ENCODE measurements at places on chromosomes 12 and 14. TPM values are rescaled to one million over a fixed set of nuclear protein-coding genes. Genes with fewer than 3 reads are reported as not detected.

- DNase-seq: no peak
Observed at GRCh38 chr14:29097476-29097875, 330.9 kb downstream of the FOXG1 start.

Gene OASL
- total RNA-seq: 4.6 TPM

DNA sequence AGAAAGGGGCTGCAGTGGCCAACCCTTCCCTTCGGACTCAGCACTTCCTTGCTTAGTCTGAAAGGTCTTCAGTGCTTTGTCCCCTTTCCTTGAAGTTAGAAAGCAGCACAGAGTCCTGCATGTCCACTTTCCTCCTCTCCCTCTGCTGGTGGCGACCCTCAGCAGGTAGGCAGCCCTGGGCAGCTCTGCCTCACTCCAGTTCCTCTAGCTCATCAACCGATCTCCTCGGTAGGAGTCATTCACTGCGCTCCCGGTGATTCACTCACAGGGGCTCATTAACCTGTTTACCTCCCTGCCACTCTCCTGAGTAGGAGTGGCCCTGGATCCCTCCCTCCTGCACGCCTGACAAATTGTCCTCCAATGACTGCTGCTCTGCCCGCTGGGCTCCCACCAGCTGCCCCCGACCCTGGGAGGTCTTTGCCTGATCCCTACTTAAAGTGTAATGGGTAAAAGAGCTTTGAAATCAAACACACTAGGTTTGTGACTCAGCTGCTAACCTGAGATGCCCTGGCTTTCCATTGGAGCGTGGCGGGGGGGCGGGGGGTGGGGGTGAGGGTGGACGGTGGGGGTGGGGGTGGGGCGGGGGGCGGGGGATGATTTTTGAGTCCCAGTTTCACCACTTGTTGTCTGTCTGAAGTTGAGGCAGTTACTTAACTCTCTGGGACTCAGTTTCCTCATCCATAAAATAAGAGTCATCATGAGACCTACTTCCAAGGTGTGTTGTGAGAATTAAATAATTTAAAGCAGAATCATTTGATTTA lies 4.2 kb downstream of the SCNN1A start:
- no peak for DNase-seq

GRCh38 chr12:89135976-89136634 lies 216.2 kb downstream of the DUSP6 start:
- no peak for DNase-seq

- DNase-seq: no peak
Observed at GRCh38 chr12:14913381-14913781, 25.0 kb downstream of the ERP27 start.

Gene TBC1D30
- total RNA-seq: under 0.01 TPM

- DNase-seq: no peak
Observed at GRCh38 chr12:105113094-105113493, 5.6 kb downstream of the WASHC4 start.

Gene YY1
- 58.2 TPM for total RNA-seq

GRCh38 chr14:74425525-74426201 lies 347 bp downstream of the SYNDIG1L start:
- no peak for DNase-seq

DNA sequence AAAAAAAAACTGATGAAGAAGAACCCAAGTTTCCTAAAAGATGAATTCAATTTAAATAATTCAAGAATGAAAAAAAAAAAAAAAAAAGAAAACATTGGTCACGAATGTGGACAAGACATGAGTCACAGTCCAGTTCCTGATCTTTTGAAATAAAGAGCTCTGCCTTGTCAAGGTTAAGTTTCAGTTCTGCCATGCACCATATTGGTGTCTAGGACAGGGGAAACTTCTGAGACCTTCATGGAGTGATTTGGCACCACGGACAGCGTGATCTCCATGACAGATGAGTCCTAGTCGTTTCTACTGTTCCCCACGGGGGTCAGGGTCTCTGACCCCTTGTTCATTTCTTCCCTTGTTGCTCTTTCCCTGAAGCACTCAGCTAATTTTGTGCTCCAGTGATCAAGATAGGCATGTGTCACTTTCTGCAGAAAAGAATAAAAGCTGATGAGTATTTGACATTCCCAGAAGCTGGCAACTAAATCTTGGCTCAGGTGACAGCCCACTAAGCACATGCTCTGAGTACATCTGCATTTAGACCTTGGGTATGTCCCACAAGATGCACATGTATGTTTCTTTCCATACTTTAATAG lies 1159.7 kb downstream of the BCL11B start:
- no peak for DNase-seq

Gene TGM1
- 1.1 TPM for total RNA-seq

Gene DICER1
- 29.1 TPM for total RNA-seq

Gene TEX22
- 1.1 TPM for total RNA-seq

Gene RAD51AP1
- 2.2 TPM for total RNA-seq

Gene RAB2B
- total RNA-seq: 19.1 TPM

- no peak for DNase-seq
Observed at GRCh38 chr12:51694146-51694545, 103.1 kb downstream of the SCN8A start.

Gene NGB
- total RNA-seq: not detected

DNA sequence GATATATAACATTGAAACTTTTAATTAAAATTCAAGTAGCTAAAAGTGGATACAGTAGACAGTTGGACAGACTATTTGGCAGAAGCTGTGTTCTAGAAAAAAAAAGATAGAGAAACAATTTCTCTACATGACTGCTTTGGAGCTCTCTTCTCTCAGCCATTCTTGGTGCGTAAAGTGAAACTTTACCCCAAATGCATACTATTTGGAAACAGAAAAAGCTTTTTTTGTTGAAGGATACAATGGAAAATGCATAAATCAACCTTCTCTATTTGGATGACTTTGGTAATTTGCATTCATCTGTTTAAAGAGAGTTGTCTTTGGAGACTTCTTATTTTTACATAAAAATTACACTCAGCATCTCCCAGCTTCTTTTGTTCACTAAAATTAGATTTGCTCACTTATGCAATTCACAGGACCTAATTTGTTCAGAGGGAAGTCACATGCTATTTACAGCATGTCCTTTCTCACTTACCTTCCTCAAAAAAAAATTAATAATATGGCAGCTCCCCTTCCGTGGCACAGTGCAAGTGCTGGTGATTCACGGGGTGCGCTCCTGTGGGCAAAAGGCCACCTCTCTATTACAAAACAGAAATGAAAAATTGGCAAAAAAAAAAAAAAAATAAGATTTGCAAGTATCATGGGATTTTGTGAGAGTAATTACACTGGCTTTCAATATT lies 498.9 kb downstream of the RERGL start:
- no peak for DNase-seq

DNA sequence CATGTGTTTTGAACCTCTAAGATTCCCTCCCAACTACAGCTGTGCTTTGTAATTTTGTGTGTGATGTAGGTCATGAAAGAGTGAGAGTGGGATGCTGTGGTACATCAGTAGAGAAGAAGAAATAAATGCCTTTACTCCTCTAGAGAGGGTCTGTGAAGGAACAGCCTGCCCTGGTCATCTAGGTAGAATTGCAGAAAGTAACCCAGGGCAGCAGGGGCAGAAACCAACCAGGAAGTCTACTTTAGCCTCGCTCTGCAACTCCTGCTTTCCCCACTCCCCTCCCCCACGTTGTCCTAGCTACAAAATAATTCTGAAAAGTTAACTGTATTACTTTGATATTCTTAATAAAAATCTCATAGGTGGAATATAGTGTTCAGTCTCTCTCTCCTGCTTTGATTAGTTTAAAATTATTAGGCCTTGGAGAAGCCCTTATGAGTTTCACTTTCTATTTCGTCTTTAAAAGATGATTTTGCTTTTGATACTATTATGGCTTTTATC lies 7.5 kb downstream of the TBK1 start:
- no peak for DNase-seq

DNA sequence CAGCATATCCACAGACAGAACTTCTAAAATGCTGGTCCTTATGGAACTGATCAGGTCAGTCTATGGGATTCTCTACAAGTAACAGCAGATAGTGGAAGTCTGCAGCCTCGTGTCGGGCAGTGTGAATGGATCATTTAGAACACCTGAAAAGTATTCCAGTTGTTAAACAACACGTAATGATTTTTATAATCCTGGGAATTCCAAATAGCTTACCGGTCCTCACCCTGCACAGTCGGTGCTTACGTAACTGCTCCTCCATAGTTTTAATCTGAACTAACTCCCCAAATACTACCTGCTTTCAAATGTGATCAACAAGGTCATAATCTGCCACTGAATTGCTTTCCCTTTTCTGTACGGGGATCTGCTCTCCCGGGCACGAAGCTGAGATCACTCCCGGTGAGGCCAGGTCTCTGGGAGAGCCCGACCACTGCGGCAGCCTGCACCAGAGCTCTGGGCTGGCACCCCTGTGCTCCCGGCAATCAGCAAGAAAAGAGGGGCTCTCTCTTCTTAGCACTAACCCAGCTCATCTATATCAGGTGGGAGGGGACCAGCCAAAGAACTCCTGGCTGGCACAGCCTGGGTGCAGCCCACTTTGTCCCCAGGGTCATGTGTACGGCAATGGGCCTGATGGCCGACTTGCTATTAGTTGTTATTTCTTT lies 157.0 kb downstream of the FOXN3 start:
- DNase-seq: no peak

DNA sequence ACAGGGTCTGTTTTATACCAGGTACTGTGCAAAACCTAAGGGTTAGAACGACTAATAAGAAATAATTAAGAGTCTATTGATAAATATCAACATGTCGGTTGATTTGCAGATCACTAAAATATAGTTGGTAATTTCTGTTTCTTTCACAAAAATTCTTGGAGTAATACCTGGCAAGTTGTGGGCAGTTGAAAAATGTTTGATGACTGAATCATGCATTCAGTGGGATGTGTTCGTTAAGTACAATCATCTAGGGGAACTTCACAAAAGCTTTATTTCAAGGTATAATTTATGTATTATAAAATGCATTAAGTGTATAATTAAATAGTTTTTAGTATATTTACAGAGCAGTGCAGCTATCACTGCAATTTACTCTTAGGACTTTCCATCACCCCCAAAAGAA lies 120.0 kb downstream of the KCNA5 start:
- DNase-seq: no peak

Gene KRT73
- total RNA-seq: 0.27 TPM

DNA sequence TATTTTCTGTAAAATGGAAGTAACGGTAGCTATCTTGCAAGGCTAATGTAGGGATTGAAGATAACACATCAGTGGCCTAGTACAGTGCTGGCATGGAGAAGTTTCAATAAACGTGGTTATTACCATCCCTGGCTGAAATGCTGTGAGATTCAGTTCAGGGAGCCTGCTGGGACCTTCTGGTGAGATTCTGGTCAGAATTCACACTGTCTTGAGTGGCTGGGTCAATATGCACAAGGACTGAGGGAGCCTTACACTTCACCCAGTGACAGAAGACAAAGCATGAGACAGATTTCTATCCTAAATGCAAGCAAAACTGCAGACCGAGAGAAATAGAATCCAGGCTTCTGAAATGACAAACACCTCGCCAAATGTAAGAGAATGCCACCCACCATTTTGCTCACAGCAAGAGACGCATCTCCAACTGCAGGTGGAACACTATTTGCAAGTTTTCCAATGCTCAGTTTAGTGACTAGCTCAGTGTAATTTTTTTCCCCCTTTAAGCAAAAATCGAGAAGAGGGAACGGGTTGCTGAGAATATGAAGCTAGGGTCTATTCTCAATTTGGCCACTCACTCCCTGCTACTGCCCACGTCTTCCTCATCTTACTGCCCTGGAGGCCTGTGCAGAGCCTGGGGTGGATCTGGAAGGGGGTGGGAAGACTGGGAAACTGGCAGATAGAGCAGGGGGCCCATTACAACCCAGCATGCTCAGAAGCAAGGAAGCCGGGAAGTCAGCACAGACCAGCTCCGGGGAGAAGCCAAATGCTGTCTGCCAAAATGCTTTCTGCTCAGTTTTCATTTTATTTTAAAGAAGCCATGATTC lies 201.3 kb downstream of the TTC7B start:
- no peak for DNase-seq

GRCh38 chr12:89975574-89975973 lies 266.9 kb upstream of the ATP2B1 start:
- no peak for DNase-seq

DNA sequence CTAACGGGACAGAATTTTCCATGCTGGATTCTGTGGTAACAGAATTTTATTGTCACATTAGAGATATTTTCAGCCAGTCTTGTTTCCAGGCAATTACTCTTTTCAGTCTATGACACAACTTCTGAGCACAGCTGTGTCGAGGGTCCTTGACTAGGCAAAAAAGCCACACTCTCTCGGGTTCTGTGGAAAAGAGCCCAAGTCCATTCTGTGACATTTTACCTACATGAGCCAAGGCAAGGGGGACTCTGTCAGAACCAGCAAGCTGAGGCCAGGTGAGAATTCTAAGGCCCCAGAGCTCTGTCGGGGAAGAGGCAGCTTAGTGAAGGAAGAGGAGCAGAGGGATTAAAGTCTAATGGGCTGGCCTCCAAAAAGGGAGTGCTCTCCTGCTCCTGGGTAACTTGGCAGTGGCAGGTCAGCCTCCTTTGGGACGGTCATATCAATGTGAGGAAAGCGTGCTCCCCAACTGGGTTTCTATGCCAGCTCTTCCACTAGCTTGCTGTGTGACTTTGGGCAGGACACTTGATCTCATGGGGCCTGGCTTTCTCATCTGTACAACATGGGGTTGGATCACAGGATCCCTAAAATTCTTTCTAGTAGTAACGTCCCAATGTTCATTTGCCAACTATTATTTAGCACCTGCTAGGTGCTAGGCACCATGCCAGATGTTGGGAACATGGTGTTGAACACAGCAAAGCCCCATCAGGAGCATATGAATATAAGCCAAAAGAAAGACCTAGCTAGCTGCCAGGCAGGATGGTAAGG lies 16.0 kb upstream of the RIC8B start:
- no peak for DNase-seq

DNA sequence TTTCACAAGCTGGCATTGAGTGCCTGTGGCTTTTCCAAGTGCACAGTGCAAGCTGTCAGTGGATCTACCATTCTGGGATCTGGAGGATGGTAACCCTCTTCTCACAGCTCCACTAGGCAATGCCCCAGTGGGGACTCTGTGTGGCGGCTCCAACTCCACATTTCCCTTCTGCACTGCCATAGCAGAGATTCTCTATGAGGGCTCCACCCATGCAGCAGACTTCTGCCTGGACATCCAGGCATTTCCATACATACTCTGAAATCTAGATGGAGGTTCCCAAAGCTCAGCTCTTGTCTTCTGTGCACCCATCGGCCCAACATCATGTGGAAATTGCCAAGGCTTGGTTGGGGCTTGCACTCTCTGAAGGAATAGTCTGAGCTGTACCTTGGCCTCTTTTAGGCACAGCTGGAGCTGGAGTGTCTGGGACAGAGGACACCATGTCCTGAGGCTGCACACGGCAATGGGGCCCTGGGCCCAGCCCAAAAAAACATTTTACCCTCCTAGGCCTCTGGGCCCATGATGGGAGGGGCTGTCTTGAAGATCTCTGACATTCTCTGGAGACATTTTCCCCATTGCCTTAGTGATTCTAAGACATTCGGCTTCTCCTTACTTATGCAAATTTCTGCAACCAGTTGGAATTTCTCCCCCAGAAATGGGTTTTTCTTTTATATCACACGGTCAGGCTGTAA lies 313.3 kb upstream of the SFSWAP start:
- DNase-seq: no peak

Gene CIROP
- not detected for total RNA-seq

Gene HOXC12
- not detected for total RNA-seq

- DNase-seq: no peak
Observed at GRCh38 chr12:80299219-80299618, 144.8 kb upstream of the PTPRQ start.

GRCh38 chr14:98198385-98198784 lies 1073.6 kb downstream of the BCL11B start:
- peak; percentile 64 for DNase-seq

- DNase-seq: no peak
Observed at GRCh38 chr14:74952697-74953484, 2.5 kb downstream of the PGF start.

Gene ERP27
- 1.3 TPM for total RNA-seq

Gene VAMP1
- 11.8 TPM for total RNA-seq

GRCh38 chr12:25744313-25744712 lies 191.2 kb upstream of the LMNTD1 start:
- DNase-seq: no peak
